ENCODE measurements at places on chromosomes 6 and 20.

DNA sequence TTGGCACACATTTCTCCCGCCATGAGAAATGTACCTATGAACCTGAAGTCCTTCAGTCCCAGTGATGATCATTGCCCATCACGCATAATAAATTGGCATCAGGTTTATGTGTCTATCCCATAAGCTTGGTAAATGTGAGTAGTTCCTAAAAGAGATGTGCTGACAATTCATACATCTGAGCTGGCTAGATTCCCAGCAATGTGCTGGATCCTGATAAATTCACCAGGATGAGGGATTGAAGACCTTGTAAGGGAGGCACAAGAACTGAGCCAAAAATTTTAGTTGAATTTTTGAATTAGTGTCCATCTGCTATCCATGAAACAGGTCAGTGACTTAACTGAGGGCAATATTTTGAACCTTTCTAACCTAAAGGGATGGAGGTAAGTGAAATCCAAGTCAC is 267.9 kb upstream of the CITED2 start:
- DNase-seq: no peak

GRCh38 chr6:43673444-43674084 is 14.0 kb downstream of the MRPS18A start:
- no peak for DNase-seq

DNA sequence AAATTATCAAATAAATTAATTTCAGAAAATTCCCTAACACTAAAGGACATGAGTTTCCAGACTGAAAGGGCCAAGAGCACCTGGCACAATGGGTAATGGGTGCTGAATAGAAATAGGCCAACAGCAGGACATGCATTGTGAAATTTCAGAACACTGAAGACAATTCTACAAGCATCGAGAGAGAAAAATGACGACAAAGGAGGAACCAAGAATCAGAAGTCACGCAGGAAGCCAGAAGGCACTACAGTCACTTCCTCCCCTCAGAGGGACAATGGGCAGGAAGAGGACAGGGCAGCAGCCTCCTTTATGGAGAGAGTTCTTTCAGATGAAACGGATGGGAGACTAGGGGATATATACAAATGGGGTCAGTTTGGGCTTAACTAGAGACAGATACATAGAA is 29.6 kb downstream of the PCNA start:
- DNase-seq: peak; percentile 80

DNA sequence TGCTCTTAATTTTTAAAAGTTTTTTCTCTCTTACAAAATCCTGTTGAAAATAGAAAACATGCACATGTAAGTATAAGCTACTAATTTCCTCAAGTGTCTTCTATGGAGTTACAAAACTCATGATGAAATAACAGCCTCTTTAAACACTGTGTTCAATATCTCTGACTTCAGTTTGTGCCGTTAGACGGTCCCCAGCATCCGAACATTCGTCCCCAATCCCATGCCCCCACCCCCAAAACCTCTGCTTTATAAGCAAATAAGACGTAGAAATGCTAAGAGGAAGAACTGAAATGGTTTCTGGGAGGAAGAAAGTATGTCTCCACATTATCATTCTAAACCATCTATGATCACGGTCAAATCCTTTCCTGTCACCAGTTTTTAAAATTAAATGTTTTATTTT is 31.7 kb upstream of the MYB start:
- DNase-seq: peak; percentile 74

- DNase-seq: peak; percentile 89
Measured at GRCh38 chr6:108557494-108558371, 3.0 kb upstream of the FOXO3 start.

DNA sequence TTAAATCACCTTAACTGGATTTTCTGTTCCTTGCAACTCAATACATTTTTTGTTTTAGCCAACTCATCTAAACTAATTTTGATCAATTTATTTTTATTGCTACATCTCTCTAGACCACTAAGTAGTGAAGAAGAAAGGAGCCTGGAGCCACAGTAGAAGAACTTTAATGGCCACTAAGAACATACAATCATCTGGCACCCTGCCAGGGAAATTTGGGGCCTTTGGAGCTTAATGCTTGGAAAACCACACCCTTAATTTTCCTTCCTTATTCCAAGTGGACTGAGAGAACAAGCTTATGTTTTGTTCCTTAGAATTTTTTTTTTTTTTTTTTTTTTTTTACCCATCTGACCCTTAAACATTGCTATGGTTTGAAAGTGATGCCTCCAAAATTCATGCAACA is 12.0 kb upstream of the GMDS start:
- no peak for DNase-seq

DNA sequence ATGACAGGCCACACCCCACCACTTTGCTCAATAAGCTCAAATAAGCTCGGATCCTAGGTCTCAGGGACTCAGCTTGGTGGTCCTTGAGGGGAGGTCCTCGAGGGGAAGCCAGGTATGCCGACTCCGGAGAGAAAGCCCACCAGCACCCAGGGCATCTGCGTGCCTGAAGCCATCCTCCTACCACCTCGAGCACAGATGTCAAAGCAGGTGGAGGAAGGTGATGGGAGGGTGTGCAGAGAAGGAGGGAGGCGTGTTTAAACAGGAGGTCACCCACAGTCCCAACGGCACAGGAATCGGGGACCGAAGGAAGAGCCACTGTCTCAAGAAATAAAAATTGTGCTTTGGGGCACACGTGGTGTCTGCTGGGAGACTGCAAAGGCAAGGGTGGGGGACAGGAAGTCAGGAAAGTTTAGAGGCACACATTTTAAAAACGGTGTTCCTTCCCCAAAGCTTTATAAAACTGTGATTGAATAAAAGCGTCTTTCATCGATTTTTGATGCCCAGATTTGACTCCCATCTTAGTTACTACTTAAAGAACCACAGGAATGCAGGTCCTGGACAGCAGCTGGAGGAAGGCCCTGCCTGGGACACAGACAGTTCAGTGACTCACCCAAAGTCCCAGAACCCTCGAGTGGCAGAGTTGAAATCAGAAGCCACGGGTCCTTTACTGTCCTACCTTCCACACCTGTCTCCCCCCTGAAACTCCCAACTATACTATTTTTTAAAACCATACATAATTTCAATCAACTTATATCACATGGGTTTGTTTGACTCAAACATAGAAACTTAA is 221.0 kb upstream of the PDE10A start:
- no peak for DNase-seq

Measured in hematopoietic multipotent progenitor cell treated with erythropoietin and hydrocortisone succinate and interleukin-3 and kit ligand, for 4 days (in vitro differentiated cells).